ENCODE measurements at places on chromosomes 11 and 22.

DNA sequence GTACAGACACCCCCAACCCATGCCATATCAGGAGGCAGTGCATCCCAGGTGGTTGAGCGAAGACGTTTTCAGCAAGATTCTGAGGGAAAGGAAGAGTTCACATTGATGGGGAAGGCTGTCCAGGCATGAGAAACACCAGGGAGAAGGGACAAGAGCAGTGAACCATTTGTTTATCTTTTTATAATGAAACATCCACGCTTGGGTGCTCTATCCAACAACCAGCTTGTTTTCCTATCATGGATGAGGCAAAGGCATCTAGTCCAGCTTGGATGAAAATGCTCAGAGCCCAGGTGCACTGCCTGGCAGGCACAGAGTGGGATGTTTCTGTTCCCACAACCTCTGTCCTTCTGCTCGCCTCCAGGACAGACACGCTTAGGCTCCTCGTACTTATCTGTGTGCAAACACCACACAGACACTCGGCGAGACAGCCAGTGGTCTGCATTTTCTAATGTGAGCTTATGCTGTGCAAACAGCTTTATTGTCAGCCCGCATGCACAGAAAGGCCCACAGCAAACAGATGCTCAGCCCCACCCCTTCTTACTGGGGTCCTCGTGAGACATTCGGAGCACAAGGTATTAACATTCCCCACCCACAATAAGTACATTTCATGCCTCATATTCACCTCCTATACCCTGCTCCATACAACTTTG lies 45.4 kb upstream of the NTM start:
- DNase-seq: no peak

DNA sequence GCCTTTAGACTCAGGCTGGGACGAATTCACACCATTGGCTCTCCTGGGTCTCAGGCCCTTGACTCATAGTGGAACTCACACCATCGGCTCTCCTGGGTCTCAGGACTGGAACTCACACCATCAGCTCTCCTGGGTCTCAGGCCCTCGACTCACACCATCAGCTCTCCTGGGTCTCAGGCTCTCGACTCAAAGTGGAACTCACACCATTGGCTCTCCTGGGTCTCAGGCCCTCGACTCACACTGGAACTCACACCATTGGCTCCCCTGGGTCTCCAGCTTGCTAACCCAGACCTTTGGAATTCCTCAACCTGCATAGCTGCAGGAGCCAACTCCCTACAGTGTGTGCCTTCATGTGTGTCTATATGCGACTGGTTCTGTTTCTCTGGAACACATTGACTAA lies 56.7 kb downstream of the SHISAL1 start:
- no peak for DNase-seq

DNA sequence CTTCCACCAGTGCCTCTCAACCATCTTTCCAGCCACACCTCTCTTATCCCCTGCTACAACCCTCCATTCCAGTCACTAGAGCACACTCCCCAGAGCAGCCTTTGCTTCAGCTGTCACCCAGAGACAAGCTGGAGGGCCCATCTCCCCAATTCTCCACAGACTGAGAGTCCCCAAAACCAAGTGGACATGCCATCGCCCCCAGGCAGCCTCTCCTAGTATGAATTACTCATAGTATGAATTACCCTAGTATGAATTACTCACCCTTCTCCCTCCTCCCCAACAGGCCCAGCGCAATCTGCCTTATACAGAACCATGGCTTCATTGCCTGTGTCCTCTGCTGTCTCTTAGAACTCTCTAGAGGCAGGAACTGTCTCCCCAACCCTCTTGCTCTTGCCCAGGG lies 24.8 kb downstream of the MYH9 start:
- DNase-seq: peak; percentile 74

DNA sequence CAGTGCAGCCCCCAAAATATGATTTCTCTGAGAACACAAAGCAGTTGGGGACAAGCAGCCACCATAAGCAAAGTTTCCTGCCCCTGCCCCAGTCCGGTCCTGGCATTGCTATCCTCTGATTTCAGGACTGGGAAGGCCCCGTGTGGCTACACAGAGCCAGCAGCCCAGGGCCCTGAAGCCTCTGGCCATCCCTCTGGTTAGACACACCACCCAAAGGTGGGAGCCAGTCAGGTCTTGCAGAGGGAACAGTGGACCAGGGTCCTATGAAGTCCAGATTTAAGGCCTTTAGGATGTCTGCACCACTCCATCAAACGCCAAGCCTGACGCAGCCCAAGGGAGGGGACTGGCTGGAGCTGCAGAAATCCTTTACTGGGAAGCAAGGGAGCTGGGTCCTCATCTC lies 63.4 kb downstream of the SLC22A12 start:
- DNase-seq: no peak

Data from epithelial cell of esophagus (primary cell).